Calu3 (cell line): ENCODE measurements at places on chromosomes 5 and 9. TPM values are rescaled to one million over a fixed set of nuclear protein-coding genes. Genes with fewer than 3 reads are reported as not detected.

DNA sequence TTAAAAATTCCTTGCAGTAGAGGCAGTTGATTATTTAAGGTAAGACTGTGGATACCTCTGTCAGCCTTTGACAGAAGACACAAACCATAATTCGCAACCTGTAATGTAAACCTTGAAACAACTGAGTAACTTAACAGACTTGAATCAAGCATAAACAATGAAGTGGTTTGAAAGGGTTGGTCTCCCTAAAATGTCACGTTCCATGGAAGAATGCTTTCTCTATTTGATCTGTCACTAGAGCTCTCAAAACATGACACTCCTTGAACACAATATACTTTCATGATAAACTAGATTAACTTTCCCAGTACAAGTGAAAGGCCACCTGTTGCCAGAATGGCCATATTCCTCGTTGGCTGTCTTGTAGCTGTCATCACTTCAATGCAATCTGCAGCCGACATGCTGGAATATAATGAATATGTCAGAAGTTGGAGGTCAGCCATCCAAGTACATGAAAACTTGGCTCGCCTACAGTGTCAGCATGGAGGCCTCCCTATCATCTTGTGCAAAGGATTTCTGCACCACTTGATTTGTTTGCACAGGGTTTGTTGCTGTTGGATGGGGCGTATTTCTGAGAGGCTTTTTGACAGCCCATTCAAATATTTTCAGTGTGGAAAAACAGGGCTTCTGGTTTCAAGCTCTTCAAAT lies 228.0 kb downstream of the TLE4 start:
- H3K4me1 ChIP-seq = no peaks in the 10 kb centered on the region
- no peak overlapping the region for H3K4me3 ChIP-seq
- no peak overlapping the region for H3K27ac ChIP-seq
- H3K36me3 ChIP-seq = no peaks in the 10 kb centered on the region
- DNase-seq = no peak
- H3K27me3 ChIP-seq = no peaks in the 10 kb centered on the region

DNA sequence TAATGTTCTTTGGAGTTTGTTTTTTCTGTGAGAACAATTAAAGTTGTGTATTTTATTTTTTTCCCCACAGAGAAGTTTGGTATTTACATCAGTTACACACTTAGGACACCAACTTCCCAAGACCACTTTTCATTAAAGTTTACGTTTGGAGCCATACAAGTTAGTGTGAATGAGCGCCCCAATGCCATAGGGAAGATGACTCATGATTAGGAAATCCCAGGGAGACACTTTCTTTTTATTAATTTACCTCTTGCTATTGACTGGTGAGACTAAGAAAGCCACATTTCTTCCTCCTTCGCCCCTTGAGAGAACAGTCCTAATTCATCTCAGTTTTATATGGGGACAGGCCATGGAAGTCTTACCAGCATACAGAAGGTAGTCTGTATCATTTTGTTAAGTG lies 57.1 kb downstream of the EDIL3 start:
- H3K4me3 ChIP-seq = no peak overlapping the region
- no peaks in the 10 kb centered on the region for H3K36me3 ChIP-seq
- H3K27ac ChIP-seq = no peak overlapping the region
- DNase-seq = no peak

DNA sequence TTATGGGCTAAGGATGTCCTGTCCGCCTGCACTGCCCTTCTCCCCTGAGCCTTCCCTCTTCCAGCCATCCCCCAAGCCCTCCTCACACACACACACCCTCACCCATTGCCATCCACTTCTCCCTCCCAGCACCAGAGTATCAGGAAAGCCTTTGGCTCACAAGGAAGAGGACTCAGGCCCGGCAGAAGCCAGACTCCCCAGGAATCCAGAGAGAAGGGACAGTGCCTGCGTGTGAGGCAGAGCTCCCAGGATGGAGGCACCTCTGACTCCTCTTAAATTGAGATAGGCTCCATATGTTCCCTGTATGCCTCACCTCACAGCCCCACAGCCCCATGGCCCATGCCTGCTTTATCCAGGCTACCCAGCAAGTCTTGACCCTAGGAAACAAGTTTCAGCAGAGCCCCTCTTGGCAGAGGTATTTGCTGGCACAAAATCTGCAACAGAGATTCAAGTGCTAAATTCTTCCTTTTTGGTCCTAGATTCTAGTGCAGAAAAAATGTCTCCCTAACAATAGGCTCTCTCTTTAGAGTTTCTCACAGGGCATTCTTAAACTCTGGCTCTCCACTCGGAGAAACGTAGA lies 761 bp downstream of the IL17B start:
- H3K36me3 ChIP-seq = no peaks in the 10 kb centered on the region
- H3K4me3 ChIP-seq = no peak overlapping the region
- no peak overlapping the region for H3K27ac ChIP-seq
- no peak for DNase-seq
- H3K4me1 ChIP-seq = no peaks in the 10 kb centered on the region

DNA sequence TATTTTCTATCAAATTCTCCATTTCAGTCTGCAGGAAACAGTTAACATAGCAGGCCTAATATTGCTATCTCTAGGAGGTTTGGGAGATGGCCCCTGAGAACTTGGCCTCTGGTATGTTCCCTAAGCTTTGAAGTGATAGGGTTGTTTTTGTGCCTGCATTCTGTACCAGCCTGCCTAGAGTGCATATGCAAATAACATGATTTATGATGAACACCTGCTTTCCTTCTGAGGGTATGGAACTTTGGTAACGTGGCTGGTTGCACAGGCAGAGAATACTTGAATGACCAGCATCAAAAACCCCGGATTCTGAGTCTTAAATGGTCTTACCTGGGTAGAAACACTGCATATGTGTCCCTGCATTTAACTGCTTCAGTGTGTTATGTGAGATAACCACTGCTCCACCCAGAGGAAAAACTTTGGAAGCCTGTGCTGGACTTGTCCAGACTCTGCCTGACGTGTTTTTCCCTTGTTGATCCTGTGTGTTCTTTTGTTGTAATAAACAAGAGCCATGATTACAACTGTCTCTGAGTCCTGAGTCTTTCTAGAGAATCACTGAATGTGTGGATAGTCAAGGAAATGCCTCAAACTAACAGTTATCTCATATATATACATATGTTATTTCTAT lies 111.3 kb upstream of the ABCA1 start:
- H3K27ac ChIP-seq = no peak overlapping the region
- no peak for DNase-seq
- no peak overlapping the region for H3K4me3 ChIP-seq
- H3K36me3 ChIP-seq = no peaks in the 10 kb centered on the region
- H3K4me1 ChIP-seq = peaks cover 21% of the 10 kb centered on the region

DNA sequence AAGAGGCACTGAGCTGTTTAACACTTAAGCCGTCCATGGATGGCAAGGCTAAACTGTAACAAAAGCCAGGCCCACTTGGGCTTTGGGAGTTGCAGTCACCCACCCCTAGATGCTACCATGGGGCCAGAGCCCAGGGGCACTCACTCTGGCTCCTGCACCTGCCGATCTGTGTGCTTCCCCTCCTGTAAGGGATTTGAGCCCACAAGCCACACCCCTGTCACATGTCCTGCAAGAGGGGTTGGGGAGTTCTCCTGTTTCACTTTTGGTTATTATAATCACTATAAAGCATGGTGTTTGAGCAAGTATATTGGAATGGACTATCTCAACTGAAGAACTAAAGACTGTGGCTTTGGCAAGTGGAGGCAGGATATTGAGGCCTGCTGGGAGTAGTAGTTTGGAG lies 14.0 kb upstream of the GPR151 start:
- H3K4me1 ChIP-seq = peaks cover 9% of the 10 kb centered on the region
- peaks cover 18% of the 10 kb centered on the region for H3K27me3 ChIP-seq
- DNase-seq = no peak
- H3K4me3 ChIP-seq = no peak overlapping the region

DNA sequence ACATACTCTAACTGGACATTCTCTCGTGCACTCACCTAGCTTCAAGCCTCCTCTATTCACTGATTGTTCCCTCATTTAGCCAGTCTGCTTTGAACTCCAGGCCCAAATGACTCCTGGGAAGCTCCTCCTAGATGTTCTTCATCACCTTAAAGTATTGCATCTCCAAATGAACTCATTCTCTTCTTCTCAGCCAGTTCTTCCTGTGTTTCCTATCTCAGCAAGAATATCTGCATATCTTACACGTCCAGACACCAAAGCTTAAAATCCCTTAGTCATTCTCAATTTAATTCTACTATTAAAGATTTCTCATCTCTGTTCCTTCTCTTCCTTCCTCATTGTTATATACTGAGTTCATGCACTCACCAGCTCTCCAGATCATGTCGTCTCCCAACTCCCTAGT lies 118.6 kb upstream of the DAB2 start:
- no peak overlapping the region for H3K27ac ChIP-seq
- H3K4me1 ChIP-seq = no peaks in the 10 kb centered on the region
- no peaks in the 10 kb centered on the region for H3K36me3 ChIP-seq
- H3K4me3 ChIP-seq = no peak overlapping the region

- H3K36me3 ChIP-seq = no peaks in the 10 kb centered on the region
- H3K27ac ChIP-seq = no peak overlapping the region
- H3K27me3 ChIP-seq = no peaks in the 10 kb centered on the region
- no peak overlapping the region for H3K4me3 ChIP-seq
- DNase-seq = no peak
- no peaks in the 10 kb centered on the region for H3K4me1 ChIP-seq
Observed at GRCh38 chr9:16585591-16585990, 284.9 kb downstream of the BNC2 start.

GRCh38 chr5:83467371-83468035 lies 4.0 kb upstream of the VCAN start:
- peaks cover 42% of the 10 kb centered on the region for H3K27me3 ChIP-seq
- H3K4me3 ChIP-seq = no peak overlapping the region
- peaks cover 21% of the 10 kb centered on the region for H3K36me3 ChIP-seq
- DNase-seq = no peak

GRCh38 chr9:113508111-113508749 lies 44.7 kb downstream of the RGS3 start:
- peaks cover 49% of the 10 kb centered on the region for H3K4me1 ChIP-seq
- peaks cover 11% of the 10 kb centered on the region for H3K36me3 ChIP-seq
- H3K27ac ChIP-seq = no peak overlapping the region
- no peak overlapping the region for H3K4me3 ChIP-seq
- peak; percentile 31 for DNase-seq
- H3K27me3 ChIP-seq = no peaks in the 10 kb centered on the region

DNA sequence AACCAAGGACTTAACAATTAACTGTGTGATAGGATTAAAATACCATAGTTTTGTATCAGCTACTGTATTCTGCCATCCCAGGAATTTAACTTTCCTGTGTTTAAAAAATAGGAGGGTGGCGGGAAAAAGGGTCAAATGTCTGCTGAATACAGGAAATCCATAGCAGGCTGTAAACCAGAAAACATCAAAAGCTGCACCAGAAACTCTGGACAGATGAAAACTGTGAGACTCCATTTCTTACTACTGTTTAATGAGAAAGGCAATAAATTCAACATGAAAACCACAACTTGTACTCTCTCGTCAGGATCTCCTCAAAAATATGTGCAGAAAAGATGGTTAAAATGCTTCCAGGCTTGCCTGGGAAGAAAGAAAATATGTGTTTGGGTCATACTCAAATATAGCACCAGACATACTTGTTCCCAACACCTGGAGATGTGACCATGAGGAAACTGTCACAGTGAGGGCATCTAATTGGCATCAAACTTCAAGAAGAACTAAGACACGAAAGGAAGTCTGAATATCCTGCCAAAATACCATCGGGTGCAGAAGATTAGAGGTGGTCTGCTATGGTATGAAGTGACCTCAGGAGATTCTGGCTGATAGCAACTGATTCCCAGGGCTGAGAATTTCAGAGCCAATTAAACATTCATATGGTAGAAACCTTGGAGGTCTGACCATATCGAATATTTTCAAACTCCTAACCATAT lies 164.7 kb upstream of the TARS1 start:
- DNase-seq = no peak
- H3K36me3 ChIP-seq = no peaks in the 10 kb centered on the region
- H3K27me3 ChIP-seq = no peaks in the 10 kb centered on the region
- H3K4me3 ChIP-seq = no peak overlapping the region
- no peak overlapping the region for H3K27ac ChIP-seq
- no peaks in the 10 kb centered on the region for H3K4me1 ChIP-seq

DNA sequence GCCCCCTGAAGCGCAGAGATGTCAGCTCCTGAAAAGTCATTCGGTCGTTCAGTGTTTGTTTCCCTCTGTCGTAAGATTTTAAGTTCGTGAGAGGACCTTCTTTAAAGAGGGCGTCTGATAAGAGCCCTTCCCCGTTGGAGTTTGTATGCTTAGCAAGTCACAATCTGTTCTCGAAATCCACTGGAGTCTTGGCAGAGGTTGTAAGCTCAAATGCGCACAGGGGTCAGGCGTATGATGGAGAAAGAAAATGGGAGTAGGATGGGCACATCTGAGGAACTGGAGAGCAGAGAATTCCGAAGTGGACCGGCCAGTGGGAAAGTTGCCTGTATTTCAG lies 710 bp downstream of the HSD17B4 start:
- H3K36me3 ChIP-seq = peaks cover 28% of the 10 kb centered on the region
- DNase-seq = no peak
- H3K27ac ChIP-seq = peak overlapping the region; percentile 72
- H3K27me3 ChIP-seq = no peaks in the 10 kb centered on the region

DNA sequence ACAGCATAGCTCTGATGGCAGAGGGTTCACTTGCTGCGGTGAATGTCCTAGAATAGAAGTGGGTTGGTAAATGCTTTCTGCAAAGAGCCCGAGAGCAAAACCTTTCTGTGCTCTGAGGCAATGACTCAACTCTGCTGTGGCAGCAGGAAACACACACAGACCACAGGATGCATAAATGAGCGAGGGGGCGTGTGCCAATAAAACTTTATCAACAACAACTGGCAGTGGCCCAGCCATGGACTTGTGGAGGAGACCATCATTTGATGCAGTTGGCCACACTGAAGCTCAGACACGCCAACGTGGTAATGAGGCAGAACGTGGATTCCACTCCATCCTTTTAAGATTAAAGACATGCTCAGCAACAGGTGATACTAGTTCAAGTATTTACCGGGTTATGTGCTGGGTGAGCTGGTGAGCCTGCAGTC lies 6.8 kb downstream of the MRPL36 start:
- peak; percentile 24 for DNase-seq
- no peak overlapping the region for H3K27ac ChIP-seq
- peaks cover 28% of the 10 kb centered on the region for H3K4me1 ChIP-seq
- H3K27me3 ChIP-seq = no peaks in the 10 kb centered on the region

GRCh38 chr9:77534376-77535057 lies 113.6 kb downstream of the GNA14 start:
- no peaks in the 10 kb centered on the region for H3K4me1 ChIP-seq
- H3K36me3 ChIP-seq = no peaks in the 10 kb centered on the region
- H3K4me3 ChIP-seq = no peak overlapping the region
- DNase-seq = no peak
- H3K27me3 ChIP-seq = peaks cover 13% of the 10 kb centered on the region
- H3K27ac ChIP-seq = no peak overlapping the region

- peak overlapping the region; percentile 91 for H3K27ac ChIP-seq
- H3K27me3 ChIP-seq = no peaks in the 10 kb centered on the region
- no peak for DNase-seq
Observed at GRCh38 chr9:6014670-6015270, 654 bp downstream of the RANBP6 start.

The PTPRD gene
- 0.37 and 1.8 TPM in 2 replicates for total RNA-seq

The COL5A1 gene
- total RNA-seq = not detected in 2 replicates

The CATSPER3 gene
- 1.4 and 1.5 TPM in 2 replicates for total RNA-seq

The NR2F1-AS1 gene
- total RNA-seq = 16.8 and 20.9 TPM in 2 replicates
